ENCODE measurements at places on chromosomes 3 and 15. TPM values are rescaled to one million over a fixed set of nuclear protein-coding genes. Genes with fewer than 3 reads are reported as not detected.

- DNase-seq: no peak
Measured at GRCh38 chr3:55842204-55842603, 355.1 kb upstream of the WNT5A start.

GRCh38 chr3:147793841-147794240, 384.7 kb downstream of the ZIC1 start:
- DNase-seq: no peak

- DNase-seq: no peak
Measured at GRCh38 chr15:70935631-70936030, 43.0 kb downstream of the LRRC49 start.

GRCh38 chr3:115021061-115021460, 126.0 kb downstream of the ZBTB20 start:
- no peak for DNase-seq

DNA sequence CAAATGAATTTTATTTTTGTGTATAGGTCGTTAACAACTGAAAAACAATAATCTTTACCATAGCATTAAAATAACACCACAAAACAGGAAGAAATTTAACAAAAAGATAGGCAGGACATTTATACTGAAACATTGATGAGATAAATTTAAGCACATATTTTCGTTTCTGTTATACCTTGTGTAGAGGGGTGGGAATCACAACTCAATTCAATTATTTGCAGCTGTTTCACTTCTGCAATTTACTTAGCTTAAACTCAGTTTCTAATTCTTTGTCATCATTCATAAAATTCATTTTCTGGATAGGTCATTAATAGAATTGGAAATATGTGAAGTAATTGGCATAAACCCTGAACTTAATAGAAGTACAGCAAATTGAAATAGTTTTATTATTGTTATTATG, 42.3 kb downstream of the TP63 start:
- no peak for DNase-seq

Gene SCG3
- total RNA-seq: not detected

Gene AADACL2
- not detected for total RNA-seq

Gene LINGO1
- total RNA-seq: not detected

All from SJSA1 (cell line).